ENCODE measurements at places on chromosomes 2 and 18.

DNA sequence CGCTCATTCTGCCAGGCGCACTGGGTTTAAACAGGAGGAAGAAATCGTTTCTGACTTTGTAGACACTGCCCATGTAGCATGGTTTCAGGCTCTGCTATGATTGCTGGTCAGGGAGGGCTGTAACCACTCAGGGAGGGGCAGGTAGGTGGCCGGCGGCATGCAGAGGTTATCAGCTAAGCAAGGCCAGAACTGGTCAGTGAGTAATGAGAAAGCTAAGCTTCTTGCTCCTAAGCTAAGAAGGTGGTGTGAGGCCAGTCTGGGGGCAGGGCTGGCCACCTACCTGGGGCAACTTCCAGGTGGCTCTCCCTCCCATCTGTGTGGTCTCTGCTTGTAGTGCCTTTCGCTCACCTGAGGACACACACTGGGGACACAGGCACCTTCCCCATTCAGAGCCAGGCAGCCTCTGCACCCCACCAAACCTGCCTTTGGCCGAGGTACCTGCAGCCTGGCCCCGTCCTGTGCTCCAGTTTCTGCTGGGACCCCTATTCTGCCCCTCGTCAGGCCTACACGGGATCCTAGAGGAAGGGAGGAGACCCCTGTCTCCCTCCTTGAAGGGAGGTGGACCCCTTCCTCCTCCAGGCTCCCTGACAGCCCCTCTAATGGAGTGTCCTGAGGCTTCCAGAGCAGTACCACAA, 195.9 kb downstream of the SEPTIN10 start:
- no peak for DNase-seq

DNA sequence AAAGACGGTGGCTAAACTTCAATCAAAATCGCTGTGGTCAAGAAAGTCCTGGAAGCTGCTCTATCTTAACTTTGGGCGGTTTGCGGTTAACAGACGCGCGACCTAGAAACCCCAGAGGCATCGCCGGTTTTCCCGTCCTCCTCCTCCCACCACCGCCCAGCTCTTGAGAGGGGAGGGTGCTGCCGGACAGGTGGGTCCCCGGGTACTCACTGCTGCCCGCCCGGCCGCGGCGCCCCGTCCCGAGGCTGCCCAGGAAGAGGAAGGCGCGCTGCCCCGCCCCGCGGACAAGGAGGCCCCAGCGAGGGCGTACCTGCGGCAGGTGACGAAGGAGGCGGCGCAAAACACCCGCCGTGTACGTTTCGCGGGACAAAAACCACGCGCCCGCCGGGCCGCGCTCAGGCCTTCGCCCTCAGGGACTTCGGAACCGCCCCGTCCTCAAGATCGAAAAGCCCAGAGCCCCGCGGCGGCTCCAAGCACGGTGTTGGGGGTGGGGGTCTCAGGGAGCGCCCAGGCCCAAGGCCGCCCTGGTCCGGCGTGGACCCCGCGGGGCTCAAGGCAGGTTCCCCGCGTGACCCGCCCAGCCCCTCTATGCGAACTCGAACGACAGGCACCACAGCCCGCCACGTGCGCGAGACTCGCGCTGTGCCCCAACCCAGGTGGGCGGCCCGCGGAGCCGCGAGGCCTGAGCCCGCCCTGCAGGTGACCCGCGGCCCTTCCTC, at the start of gene SH3YL1:
TSS of gene SH3YL1 (minus strand) at position 259 of the 719 bp plus-strand sequence. CDS start at position 211, 48 bp downstream.
- DNase-seq = peak; percentile 90

DNA sequence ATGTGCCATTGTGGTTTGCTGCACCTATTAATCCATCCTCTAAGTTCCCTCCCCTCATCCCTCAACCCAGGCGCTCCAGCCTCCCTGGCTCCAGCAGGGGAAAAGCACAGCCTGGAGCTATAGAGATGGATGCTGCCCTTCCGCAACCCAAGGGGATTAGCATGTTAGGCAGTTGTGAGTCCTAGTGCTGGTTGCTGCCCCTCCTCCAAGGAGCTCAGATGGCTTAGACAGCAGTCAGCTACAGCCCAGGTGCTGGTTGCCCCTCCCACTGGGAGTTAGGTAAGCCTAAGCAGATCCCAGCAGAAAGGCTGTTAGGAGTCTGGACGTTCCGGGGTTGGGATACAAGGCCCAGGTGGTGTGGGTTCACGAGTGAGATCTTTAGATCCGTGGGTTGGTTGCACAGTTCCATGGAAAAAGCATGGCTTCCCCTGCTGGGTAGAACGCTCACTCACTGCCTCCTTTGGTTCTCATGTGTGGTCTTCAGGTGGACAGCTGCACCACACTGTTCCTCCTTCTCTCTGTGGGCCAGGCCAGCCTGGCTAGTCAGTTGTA, 446.1 kb downstream of the ZNF804A start:
- peak; percentile 40 for DNase-seq

- DNase-seq = no peak
Observed at GRCh38 chr2:135149251-135149650, 97.2 kb downstream of the RAB3GAP1 start.

DNA sequence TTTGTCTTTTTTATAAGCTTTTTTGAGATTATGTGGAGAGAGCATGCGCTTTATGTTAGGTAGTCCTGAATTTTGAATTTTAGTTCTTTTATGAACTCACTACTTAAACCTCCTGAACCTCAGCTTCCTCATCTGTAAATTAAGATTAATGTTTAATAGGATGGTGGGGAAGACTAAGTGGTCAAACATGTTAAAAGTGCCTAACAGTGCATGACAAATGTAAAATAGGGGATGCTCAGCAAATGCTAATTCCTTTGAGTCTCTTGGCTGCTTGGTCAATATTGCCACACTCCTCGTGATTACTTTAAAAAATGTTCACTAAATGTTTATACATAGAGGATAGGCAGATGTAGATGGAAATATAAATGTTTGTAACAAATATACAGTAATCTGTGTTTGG, 6.8 kb downstream of the BIRC6 start:
- no peak for DNase-seq

Data from upper lobe of right lung (tissue), 1 donor.